Astrocyte of the hippocampus (primary cell): ENCODE measurements at places on chromosomes 16 and 17.

DNA sequence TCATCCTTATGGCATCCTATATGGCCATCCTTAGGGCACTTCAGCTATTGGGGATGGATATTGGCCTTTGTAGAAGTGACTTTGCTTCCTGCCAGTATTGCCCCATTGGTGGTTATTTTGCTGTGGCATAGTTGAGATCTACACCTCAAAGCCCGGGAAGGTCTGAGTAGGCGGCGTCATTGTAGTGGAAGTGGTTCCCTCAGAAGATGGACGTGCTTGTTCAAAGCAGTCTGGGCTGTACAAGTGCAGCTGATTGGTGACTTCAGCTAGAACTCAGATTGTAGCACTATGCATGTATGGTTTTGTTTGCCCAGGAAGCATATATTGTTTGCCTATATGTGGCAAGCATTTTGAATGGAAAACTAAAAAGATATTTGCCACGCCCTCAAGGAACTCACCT is 83.2 kb downstream of the TMC6 start:
- no peak for DNase-seq

GRCh38 chr16:70561623-70562022 is 38.0 kb downstream of the SF3B3 start:
- DNase-seq = no peak

GRCh38 chr17:32870969-32871368 is 6.0 kb downstream of the MYO1D start:
- no peak for DNase-seq

DNA sequence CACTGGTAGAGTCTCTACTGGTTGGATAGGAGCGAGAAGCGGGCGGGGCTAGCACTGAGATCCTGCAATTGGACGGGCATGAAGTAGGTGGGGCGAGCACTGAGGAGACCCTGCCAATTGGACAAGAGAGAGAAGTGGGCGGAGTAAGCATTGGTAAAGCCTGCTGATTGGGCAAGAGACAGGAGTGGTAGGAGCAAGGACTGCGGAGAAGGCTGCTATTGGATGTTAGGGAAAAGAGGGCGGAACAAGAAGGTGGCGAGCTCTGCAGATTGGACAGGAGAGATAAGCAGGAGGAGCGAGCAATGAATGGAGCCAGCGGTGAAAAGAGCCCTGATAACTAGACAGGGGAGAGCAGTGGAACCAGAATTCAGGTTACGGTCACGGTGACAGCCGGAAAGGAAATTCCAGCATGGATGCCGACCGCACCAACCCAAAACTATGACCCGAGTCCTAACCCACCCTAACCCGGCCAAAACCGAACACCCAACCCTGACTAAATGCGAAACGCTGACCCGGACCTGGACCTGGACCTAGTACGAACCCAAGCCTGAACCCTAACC is 4.8 kb downstream of the SCGB1C2 start:
- peak; percentile 12 for DNase-seq

GRCh38 chr16:83903751-83904150 is 4.8 kb downstream of the MLYCD start:
- DNase-seq = no peak

DNA sequence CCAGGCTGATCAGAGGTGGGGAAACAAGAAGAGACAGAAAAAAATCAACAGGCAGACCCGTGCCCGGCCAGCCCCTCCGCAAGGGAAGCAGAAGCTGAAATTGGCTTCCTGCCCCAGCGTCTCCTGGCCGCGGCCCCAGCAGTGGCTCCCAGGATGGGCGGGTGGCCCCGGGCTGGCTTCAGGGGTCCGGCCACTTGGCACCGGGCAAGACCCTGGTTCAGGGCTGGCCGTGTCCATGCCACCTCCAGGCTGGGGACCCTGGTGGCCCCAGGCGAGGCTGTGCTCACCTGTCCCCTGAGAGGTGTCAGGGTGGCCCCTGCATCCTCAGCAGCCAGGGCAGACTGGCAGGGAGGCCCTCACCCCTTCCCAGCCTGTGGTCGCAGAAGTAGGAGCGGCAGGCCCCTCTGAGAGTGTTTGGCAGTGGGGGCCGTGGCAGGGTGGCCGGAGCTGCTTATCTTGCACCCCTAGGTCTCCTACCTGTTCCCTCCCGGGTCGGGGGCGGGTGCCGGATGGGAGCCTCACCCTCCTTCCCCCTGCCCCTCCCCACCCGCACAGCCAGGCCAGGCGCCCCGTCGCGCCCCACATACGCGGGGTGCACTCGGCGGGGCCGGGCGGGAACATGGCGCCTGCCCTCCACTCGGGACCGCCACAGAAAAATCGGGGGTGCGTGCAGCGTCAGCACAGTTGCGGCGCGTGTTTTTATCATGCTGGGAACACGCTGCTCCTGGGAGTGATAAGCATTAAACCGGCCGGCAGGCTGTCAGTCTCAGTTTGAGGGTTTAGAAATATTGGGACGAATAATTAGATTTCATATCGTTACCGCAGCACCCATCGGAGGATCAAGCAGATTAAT is 46.7 kb upstream of the ZC3H18 start:
- DNase-seq = no peak

GRCh38 chr17:40936437-40936971 is 942 bp downstream of the KRT23 start:
- DNase-seq = no peak

- DNase-seq = peak; percentile 97
These were observed 3.9 kb upstream of the WFIKKN1 start for GRCh38 chr16:626787-627453.

GRCh38 chr17:2844416-2844815 is 48.2 kb downstream of the RAP1GAP2 start:
- no peak for DNase-seq

DNA sequence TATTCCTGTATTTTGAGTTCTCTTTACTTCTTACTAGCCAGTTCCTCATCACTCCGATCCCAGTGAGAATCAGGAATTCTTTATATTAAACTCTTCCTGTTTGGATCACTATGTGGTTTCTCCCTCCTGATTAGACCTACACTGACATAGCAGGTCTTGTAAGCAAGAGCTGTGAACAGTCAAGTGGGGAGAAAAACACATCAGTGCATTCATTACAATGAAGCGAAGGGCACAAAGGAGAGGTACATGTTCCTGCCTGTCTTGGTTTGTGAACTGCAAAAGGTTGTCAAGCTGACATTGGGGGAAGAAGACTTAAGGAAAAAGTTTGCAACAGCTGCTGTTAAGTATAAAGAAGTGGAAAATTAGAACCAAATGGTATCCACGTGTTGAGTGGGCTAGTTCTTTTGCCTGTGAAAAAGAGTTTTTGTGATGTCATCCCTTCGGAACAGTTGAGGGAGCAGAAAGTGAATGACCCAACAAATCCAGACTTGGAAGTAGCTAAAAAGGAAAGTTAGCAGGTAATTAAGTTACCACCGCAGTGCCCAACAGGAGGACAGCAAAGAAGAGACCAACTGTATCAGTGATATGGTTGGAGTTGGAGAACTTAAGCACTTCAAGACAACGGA is 23.0 kb upstream of the TRIM25 start:
- no peak for DNase-seq

DNA sequence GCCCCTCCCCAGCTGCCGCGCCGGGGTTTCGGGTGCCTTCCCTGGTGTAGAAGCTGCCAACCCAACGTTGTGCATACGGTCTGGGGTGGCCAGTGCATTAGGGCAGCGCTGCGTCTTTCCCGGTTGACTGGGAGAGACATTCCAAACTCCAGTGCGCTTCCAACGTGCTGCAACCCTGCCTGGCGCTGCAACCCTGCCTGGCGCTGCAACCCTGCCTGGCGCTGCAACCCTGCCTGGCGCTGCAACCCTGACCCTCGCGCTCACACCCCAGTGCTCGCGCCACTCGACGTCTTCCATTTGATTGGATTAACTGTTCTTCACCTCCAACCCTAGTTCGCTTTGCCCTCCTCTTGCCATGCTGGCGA is 488 bp upstream of the HAP1 start:
- no peak for DNase-seq

- DNase-seq = peak; percentile 94
These were observed 344.6 kb downstream of the SOX9 start for GRCh38 chr17:72465191-72466024.

DNA sequence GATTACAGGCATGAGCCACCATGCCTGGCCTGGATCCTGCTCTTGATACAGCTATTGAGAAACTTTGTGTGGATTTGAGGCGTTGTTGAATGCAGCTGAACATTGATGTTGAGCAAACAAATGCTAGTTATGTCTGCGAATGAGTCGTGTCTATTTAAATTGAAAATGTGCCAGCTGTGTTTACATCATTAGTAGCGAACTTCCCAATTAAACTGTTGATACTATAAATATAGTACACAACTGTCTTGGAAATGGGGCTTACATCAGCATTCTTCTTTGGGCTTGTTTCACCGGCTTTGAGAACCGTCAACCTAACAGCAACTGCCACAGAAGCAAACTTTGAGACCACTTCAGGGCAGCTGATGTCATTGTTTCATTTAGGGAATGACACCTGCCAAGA is 251.9 kb downstream of the RBFOX1 start:
- no peak for DNase-seq

- DNase-seq = peak; percentile 73
These were observed 168.6 kb downstream of the FTO start for GRCh38 chr16:53872248-53873221.

GRCh38 chr17:78219396-78220150 is 5.5 kb downstream of the BIRC5 start:
- DNase-seq = no peak

- peak; percentile 89 for DNase-seq
These were observed 16.0 kb downstream of the NDUFAF8 start for GRCh38 chr17:81254955-81255717.

DNA sequence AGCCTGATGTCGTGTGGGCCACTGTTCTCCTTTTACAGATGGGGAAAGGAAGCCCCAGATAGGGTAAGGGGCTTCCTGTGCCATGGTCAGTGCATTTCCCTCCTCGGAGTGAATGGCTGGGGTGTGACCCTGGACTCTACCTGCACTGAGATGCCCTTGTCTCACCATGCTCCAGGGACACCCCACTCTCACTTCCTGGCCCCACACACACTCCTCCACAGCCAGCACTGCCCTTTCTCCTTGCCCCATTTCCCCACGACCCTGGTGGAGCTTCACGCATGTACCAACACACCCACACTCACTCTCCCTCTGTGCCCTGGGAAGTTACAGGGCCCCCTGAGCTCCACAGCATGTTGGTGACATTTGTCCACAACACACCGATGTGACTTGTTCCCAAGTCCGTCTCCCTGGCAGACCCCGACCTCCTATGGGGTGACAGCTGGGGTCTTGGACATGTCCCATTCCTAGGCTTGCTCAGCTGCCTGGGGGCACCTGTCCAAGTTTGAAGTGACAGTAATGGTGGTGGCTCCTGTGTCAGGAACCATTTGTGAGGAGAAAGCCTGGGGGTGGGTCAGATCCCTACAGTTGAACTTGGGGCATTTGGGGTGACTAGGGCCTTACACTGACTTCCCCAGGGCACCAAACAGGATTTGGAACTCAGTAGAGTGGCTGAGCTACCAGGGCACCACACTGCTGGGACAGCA is 47.4 kb downstream of the PECAM1 start:
- DNase-seq = no peak

DNA sequence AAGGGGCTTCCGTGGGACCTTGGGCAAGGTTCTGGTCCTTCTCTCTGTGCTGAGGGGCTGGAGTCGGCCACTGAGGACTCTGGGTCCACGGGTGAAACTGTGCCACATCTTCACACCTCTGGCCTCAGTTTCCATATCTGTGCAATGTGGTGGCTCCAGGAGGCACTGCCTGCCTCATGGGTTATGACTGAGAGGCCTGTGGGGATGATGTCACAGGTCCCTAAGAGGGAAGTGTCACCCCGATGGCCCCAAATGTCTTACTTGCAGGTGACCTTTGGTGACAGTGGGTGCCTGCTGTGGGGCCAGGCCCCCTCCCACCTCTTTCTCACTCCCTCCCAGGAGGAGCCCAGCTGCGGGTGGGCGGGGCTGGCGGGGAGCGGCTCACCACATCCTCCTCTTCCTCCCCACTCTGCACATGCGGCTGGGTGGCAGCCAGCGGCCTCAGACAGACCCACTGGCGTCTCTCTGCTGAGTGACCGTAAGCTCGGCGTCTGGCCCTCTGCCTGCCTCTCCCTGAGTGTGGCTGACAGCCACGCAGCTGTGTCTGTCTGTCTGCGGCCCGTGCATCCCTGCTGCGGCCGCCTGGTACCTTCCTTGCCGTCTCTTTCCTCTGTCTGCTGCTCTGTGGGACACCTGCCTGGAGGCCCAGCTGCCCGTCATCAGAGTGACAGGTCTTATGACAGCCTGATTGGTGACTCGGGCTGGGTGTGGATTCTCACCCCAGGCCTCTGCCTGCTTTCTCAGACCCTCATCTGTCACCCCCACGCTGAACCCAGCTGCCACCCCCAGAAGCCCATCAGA is at the start of gene IL21R:
Gene IL21R (plus strand): TSS at position 407 of the 801 bp plus-strand sequence. CDS start 27,898 bp downstream, outside the sequence.
- peak; percentile 88 for DNase-seq
